ENCODE measurements at places on chromosomes 2 and 18.

- peak; percentile 80 for DNase-seq
These were observed 37.6 kb downstream of the C18orf63 start for GRCh38 chr18:74353169-74353775.

GRCh38 chr18:39871961-39872360 is 2083.1 kb upstream of the PIK3C3 start:
- no peak for DNase-seq

- DNase-seq = peak; percentile 97
These were observed 19.6 kb upstream of the SERPINB11 start for GRCh38 chr18:63683152-63683551.

DNA sequence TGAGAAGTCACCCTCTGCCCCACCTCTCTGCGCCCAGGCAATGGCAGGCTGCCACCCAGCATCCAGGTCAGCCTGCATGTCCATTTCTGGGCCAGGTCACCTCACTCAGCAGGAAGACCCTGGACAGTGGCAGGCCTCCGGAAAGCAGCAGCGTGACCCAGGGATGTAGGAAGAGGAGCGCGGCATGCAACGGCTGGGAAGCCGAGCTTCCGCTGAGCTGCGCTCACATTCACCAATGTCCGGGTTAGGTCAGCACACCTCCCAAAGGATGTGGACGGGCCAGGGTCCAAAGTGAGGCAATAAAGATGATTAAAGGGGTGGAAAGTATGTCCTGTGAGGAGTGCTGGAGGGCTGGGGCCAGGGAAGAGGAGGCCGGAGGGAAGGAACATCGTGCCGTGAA is 174.5 kb downstream of the CTIF start:
- DNase-seq = no peak

DNA sequence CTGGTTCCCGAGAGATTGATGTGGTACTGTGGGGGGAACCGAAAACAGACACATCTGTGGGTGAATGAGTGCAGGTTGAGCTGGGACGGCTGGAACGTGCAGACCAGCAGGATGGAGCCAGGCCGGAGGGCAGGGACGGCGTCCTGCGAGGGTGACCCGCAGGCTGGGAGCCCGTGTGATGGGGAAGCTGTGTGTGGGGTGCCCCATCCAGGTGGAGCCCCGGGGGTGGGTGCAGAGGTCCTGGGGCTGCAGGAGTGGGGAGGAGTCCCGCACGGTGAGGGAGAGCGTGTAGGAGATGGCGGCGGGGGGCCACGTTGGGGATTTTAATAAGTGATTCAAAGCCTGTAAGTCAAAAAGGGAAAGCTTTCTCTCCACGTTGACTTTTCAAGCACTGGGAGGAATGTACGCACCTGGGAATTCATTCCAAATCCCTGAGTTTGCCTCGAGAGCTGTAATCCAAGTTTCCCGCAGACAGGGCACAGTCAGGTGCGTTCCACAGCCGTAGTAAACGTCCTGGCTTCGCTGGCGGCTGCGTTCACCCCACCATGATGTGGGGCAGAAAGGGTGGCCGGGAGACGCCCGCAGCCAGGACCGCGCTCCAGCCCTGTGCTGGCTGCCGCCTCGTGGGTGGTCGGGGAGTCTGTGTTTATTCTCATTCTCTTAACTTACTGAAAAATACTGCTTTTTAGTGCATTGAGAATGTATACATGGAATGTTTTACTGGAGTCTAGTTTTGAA is 54.0 kb downstream of the NFATC1 start:
- DNase-seq = no peak

GRCh38 chr2:156903335-156903734 is 354.2 kb upstream of the GALNT5 start:
- peak; percentile 53 for DNase-seq

GRCh38 chr2:196337208-196337953 is 166.0 kb upstream of the STK17B start:
- DNase-seq = peak; percentile 72

GRCh38 chr2:159071190-159071915 is 102.9 kb downstream of the TANC1 start:
- no peak for DNase-seq

DNA sequence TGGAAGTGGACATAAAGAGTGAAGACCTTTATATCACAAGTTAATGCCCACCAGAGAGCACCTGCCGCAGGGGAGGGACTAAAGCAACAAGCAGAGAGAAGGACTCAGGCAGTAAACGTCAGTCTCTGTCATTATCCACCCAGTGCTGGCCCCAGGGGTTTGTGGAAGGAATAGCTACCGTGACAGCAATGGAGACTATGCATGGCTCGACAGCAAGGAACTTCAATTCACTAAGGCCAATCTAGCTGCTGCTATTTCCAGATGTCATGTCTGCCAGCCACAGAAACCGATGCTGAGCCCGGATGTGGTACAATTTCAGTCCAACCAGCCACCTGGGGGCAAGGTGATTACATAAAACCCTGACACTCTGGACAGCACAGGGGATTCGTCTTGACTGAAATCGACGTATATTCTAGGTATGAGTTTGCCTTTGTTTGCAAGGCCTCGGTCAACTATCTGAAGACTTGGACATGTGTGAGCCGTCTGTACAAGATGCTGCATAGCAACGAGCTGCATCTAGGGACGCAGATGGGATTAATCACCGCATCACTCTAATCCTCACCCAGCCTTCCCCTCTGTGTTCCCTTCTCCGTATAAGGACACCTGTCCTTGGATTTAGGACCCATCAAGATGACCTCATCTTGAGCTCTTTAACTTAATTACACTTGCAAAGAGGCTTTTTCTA is 154.1 kb upstream of the SH3BP4 start:
- DNase-seq = no peak

DNA sequence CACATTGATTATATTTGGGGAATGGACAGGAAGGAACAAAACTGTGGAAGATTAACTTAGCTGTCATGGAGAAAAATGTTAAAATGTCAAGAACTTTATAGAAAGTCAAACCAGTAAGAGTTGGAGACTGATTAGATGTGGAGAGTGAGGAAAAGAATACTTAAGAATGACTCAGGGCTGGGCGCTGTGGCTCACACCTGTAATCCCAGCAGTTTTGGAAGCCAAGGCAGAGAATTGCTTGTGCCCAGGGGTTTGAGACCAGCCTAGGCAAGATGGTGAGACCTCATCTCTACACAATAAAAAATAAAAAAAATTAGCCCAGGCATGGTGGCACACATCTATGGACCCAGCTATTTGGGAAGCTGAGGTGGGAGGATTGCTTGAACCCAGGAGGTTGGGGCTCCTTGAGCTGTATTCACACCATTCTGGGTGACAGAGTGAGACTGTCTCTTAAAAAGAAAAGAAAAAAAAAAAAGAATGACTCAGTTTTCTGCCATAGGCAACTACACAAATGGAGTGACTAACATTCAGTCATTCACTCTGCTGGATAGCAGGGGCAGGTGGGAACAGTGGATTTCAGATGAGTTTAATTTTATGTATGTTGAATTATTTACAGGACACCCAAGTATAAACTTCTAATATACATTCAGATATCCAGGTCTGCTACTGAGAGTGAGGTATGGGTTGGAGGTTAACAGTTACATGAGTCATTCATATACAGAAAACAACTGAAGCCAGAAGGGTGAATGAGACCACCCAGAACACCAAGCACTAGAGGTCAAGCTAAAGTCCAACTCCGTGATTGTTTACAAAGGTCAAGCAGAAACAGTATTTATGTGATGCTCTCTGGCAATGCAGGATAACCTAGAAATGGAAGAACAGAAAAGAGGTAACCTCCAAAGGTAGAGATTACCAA is 33.9 kb downstream of the ORC2 start:
- peak; percentile 75 for DNase-seq

DNA sequence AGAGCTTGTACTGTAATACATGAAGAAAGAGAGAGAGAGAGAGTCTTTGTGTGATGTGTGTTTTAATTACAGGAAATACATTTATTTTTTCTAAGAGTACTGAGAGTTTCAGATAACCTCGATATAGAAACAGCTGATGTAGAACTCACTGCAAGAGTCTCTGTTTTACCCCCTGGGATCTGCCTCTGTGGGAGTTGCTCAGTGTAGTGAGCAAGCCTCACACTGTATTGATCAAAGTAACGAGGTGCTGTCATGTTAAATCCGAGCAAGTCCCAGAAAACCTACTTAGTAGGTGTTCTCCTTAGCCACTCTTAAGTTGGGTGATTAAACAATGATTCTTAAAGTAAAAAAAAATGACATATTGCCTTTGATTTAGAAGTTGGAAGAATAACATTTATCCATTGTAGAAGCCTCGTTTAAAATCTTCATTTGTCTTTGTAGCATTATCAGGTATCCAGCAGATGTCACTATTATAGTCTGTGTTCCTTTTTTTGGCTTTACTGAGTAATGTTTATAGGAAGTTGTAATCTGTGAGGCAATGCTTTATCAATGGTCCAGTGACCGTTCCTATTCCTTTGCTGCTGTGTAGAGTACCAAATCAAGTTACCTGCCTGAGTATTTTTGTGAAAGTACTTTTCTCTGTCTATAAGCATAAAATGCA is 219.0 kb downstream of the MYO3B start:
- peak; percentile 41 for DNase-seq

All from ELR (cell line).